Activated CD8-positive, alpha-beta T cell treated with anti-CD3 and anti-CD28 coated beads for 36 hours (primary cell): ENCODE measurements at places on chromosomes 2 and 18. TPM values are rescaled to one million over a fixed set of nuclear protein-coding genes. Genes with fewer than 3 reads are reported as not detected.
A peak's percentile ranks its signal among the peaks of the same experiment; 100 is the strongest.

AFF3 gene
- total RNA-seq, result 3.1 TPM

- DNase-seq, result no peak
Measured at GRCh38 chr2:160891353-160891740, 268.9 kb upstream of the TANK start.

DNA sequence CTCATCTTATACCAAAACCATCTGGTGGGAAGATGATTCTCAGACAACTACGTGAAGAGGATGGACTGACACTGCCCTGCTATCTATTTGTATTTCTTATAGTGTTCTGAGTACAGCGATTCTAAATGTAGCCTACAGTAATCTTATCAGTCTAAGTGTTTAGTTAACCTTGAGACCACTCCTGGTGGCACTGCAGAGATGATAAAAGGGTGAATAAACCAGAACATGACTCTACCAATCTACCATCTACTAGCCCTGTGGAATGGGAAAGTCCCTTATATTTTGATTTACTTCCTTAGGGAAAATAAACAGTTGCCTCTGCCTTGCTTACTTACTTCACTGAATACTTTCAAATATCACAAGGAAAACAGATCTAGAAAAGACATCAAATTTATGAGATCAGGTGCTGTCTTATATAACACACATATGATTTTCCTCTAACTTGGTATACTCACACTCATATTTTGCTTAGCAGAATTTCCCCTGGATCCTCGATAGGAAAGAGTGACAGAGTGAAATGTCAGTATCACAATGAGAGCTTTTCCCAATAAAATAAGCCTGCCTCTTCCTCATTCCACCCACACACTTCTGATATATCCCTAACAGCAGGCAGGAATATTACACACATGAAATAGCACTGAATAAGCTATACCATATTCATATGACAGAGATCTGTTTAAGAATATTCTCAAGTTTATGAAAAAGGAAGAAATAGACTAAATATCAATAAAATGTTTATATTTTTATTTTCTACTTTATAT is 58.6 kb upstream of the MTIF2 start:
- DNase-seq, result no peak

- peak; percentile 8 for DNase-seq
Measured at GRCh38 chr2:235551965-235552364, 58.1 kb downstream of the AGAP1 start.

- DNase-seq, result no peak
Measured at GRCh38 chr2:52115750-52116149, 1083.8 kb upstream of the NRXN1 start.

- no peak for DNase-seq
Measured at GRCh38 chr2:235223011-235223410, 270.8 kb upstream of the AGAP1 start.

GRCh38 chr2:37706334-37707183 is 35.1 kb upstream of the CDC42EP3 start:
- DNase-seq, result no peak

GRCh38 chr2:60980071-60980815 is 37.3 kb upstream of the PEX13 start:
- DNase-seq, result no peak

- no peak for DNase-seq
Measured at GRCh38 chr2:100208141-100208770, 65.9 kb upstream of the AFF3 start.

DNA sequence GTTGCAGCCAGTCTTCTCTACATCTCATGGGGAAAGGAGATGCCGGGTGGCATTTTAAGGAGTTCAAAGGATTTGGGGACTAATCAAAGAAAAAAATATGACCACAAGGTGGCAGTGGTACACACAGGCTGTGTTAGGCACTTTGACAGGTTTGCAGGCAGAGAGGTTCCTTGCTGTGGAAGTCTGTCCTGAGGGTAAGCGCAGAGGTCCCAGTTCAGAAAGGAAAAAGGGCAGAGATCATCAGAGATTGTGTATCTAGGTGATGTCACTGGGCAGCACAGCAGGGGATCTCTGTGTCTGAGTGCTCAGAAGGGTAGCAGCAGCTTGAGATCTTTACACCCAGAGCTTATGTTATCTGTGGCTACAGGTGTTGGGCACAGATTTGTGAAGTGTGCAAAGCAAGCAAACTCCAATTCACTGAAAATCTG is 231.4 kb downstream of the LRRTM1 start:
- DNase-seq, result peak; percentile 15

DNA sequence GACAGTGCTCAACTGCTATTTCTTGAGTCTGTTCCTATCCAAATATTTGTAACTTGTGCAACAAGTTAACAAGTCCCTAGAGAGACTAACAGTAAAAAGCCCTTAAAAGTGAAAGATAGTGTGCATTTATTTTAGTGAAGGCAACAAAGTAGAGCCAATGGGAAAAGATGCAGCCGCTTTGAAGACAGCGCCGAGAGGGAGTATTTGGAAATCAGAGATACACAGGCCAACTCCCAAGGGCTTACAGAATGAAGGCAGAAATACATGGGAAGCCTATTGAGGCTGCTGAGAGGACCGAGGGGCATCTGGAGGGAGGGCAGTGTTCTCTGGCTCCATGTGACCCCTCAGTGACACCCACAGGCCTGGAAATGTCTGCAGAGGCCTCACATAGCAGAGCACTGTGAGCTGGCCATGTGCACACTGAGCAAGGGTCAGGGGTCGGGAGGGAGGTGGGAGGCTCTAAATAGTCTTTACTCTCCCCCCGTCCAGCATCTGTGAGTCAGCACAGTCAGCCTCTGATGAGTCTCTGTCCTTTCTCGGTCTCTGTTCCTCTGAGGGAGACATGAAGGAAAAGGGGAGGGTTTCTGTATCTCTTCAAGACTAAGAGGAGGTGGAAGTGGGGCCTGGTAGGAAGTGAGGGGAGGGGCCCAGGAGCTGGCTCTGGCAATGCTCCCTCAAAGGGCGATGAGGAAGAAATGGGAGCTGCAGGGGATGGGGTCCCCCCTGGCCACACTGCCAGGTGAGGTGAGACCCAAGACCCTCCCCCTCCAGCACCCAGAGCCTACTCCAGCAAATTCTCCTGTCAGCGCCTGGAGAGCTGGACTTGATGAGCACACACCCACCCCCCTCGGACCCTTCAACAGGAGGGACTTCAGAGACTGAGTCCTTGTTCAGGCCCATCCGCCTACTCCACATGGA is 133.6 kb downstream of the SP3 start:
- DNase-seq, result no peak

DNA sequence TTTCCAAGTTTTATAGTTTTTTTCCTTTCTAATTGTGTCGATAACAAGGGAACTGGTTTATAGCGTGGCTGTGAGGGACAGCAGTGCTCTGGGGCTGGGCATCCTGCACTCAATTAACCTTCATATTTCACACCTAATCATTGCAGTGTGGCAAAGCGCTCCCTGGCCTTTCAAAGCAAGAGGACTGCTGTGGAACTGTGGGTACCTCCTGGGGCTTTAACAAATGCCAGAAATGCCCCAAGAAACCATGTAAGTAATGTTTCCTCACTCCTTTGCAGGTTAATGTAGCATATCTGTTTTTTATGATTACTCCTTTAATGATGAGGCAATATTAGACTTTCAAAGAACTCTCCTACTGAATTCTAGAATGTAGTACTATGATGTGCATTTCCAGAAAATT is 259.0 kb upstream of the RASGRP3 start:
- DNase-seq, result no peak

C2orf92 gene
- total RNA-seq, result 6.8 TPM

DNA sequence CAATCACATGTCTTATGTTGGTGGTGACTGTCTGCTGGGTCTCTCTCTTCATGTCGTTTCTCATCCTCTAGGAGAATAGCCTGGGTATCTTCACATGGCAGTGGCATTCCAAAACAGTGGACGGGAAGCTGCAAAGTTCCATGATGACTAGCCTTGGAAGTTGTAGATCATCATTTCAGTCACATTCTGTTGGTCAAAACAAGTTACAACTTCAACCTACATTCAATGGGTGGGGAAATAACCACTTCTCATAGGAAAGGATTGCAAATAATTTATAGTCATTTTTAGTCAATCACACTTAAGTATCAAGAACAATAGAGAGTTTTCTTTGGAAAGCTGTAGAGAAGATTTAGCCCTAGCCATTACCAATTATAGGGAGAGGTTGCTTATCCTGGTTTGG is 395.0 kb upstream of the CDH2 start:
- no peak for DNase-seq

GRCh38 chr2:144547494-144547893 is 27.6 kb upstream of the ZEB2 start:
- DNase-seq, result no peak

GCG gene
- total RNA-seq, result not detected

- DNase-seq, result no peak
Measured at GRCh38 chr2:143815082-143815481, 685.9 kb downstream of the ARHGAP15 start.

GRCh38 chr18:58980991-58981390 is 116.3 kb downstream of the ZNF532 start:
- DNase-seq, result no peak

DNA sequence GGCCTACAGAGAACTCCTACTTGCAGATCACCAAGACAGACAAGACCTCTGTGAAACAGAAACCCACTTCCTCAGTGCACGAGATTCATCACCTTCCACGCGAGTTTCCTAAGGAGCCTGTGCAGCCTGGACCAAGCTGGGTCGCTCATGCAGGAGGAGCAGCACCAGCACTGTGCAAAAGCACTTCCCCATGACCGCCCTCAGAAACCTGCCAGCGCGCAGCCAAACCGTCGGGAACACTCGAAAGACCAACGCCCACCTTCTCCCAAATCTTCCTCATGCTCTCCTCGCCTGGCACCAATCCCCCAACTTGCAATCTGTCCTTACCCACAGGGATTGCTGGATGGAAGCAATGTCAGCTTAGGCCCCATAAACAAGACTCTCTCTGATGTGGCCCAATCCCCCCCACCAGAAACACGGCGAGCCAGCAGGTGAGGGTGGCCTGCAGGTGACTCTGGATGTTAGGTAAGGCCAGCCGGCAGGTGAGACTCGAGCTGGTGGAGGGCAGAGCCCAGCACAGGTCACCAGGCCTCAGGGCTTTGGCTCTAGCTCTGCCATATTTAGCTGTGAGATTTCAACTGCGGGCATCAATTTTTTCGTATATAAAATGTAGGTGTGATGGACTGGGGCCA is 69.4 kb downstream of the PXDN start:
- DNase-seq, result no peak

CYS1 gene
- 0.32 TPM for total RNA-seq

LRRC30 gene
- not detected for total RNA-seq

DNA sequence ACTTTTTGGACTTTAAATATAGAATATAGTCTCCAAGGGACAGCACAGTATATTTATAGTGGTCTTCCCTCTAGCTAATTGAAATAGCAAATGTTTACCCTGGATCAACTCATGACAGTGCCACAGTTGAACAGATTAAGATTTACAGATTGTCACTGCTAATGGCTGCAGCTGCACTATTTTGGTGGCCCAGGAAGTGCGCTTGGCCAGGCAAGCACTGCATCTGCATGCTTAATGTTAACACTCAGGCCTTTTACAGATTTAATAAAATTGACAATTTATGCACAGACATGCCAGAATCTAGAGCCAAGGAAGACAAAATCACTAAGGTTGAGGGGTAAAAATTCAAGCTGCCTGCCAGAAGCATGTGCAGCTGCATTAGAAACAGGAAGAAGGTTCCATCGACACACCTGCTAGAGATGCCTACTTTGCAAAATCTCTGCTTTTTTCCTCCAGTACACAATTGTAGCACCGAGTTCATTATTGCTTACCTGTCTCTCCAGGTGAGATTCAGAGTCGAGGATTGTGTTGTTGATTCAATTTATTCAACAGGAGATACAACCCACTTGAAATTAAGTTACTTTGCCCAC is 1042.3 kb upstream of the NRXN1 start:
- no peak for DNase-seq

DNA sequence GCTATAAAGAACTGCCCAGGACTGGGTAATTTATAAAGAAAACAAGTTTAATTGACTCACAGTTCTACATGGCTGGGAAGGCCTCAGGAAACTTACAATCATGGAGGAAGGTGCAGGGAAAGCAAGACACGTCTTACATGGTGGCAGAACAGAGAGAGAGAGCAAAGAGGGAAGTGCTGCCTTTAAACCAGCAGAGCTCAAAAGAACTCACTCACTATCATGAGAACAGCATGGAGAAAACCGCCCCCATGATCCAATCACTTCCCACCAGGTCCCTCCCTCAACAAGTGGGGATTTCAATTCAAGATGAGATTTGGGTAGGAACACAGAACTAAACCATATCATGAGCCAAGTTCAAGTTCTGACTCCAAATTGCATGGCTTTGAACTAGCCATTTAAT is 62.8 kb upstream of the PPP1CB start:
- DNase-seq, result no peak

DNA sequence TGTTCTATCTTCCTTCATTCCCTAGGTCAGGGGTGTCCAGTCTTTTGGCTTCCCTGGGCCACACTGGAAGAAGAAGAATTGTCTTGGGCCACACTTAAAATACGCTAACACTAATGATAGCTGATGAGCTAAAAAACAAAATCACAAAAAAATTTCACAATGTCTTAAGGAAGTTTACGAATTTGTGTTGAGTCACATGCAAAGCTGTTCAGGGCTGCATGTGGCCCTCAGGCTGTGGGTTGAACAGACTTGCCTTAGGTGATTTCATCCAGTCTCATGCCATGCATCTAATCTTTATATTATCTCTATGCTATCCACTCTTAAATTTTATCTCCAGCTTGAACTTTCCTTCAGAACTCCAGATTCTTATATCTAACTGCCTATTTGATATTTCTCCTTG is 80.1 kb downstream of the CCDC85A start:
- DNase-seq, result no peak

IL18R1 gene
- total RNA-seq, result 15.0 TPM

PLGLB2 gene
- total RNA-seq, result 0.32 TPM

DNA sequence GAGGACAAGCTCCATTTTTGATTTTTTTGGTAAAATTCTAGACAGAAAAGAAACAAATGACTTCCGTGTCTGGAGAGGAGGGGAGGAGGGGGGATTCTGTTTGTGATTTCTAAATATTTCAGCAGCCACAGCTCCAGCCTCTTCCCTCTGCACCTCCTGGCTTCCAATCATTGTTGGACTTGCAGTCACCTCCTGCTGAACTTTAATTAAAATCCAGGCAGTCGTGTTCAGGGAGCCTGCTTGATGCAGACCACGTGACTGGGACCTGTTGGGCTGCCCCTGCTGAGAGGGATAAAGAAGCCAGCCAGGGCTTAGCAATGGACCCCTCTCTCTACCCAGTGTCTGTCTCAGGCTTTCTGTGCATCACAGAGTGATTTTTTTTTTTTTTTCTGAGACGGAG is 115.1 kb downstream of the SH3BP4 start:
- no peak for DNase-seq

- peak; percentile 57 for DNase-seq
Measured at GRCh38 chr2:178306352-178307073, 112.2 kb downstream of the OSBPL6 start.
